ENCODE measurements at places on chromosomes 1 and 21.

DNA sequence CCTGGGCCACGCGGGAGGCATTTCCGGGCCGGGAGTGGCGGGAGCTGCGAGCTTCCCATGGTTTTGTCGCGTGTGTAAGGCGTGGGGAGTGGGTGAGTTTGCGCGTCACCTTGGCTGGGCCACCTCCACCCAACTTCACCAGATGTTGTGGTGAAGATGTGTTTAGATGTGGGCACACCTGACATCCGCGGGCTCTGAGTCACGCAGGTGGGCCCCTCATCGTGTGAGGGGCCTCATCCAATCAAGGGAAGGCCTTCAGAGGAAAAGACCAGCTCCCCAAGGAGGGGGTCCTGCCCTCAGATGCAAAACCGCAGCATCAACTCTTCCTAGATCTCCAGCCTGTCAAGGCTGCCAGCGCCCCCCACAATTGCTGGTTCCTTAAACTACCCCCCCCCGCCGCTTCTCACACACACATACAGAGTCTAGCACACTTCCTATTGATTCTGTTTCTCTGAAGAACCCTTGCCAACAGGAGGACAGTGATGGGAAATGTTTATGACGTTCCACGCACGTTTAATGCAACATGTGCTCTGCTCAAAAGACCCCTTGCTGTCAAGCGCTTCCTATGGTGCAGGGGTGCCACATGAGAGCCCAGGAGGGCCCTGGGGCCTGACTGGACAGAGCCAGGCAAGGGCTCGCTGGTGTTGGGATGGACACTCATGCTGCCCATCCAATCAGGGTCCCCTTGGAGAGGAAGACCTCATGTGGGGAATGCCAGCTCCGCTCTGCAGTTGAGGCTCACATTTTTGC is 11.9 kb downstream of the ACTRT2 start:
- peak; percentile 58 for DNase-seq

DNA sequence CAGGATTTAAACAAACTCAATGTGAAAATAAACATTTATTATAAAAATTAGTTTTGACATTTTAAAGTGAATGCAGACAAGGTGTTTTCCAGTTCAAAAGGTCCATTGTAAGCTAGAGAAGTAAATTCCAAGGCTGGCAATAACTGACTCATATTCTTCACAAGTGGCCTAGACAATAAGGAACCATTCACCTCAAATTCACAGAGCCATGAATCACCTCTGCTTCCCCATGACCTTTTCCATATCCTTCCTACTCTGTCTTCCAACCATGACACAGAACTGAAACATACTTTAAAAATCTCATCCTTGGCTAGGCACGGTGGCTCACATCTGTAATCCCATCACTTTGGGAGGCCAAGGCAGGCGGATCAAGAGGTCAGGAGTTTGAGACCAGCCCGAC is 24.8 kb downstream of the F11R start:
- DNase-seq: no peak

DNA sequence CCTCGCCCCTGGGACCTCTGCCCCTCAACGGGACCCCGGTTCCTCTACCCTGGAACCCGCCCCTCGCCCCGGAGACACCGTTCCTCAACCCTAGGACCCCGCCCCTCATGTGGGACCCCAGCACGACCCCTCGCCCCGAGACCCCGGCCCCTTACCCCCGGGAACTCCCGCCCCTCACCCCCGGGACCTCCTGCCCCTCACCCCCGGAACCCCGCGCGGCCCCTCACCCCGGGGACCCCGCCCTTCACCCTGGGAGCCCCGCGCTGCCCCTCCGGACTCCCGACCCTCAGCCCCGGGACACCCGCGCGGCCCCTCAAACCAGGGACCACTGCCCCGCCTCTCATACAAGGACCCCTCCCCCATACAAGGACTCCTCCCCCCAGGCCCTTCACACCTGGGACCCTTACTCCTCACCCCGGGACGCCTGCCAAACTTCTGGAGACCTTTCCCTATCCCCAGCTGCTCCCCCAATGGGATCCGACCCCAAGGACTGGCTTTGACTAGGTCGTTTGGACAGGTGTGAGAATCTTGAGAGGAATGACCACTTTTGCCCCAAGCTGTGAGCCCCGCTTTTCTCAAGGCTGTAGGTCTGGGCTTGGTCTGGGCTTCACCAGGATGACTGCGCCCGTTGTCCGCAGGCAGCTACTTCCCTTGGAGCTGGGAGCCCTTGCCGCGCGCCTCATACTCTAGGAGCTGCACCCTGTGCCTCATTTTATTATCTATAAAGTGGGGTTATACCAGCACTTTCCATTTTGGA is 843 bp downstream of the DIP2A start:
- DNase-seq: peak; percentile 40

GRCh38 chr1:21164266-21164665 is 12.4 kb downstream of the EIF4G3 start:
- DNase-seq: no peak

DNA sequence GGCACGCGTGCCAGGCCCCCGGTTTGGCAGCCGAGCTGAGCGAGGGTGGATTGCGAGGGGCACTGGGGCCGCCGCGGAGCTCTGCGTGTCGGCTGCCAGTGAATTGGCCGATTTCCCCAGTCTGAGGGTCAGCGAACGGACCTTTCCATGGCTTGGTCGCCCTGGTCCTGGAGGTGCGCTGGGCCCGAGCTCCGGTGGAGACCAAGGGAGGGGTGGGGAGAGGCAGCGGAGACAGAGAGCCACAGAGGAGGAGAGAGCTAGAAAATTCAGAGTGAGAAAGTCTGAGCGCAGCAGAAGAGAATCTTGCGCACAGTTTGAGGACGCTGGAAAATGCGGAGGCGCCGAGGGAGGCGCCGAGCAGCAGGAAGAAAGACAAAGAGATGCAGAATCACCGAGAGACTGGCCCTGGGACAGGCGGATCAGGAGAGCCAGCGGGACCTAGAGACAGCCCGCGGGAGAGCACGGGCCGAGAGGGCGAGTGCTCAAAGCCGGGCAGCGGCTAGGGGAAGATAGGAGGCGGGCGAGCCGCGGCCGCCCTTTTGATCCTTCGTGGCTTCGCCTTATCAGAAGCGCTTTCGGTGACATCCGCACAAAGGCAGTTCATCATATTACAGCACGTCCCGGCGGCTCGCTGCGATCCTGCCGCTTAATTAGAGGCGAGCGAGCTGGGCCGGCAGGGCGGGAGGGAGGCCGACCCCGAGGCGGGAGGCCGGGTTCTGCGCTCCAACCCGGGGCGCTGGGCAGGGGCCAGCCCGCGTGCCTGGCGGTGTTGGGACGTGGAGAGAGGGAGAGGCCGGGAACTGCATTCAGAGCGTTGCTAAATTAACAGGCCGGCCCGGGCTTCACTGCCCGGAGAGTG is 12.7 kb downstream of the PAX7 start:
- no peak for DNase-seq

DNA sequence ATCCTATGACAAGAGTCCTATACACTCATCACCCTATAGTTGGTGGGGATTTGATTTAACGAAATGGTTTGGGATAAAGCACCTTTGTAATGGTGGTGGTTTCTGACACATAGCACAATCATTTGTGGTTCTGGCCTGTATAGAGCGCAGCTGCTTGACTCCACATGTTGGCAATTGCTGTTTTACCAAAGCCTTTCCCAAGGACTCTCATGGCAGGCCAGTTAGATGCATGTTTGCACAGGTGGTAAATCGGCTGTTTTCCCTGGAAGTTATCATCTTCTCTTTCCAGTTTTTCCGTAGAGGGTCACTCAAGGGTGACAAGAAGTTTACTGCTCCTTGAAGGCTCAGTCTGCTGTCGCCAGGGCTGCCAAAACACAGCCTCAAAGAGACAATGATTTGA is 17.1 kb upstream of the XPR1 start:
- DNase-seq: no peak

DNA sequence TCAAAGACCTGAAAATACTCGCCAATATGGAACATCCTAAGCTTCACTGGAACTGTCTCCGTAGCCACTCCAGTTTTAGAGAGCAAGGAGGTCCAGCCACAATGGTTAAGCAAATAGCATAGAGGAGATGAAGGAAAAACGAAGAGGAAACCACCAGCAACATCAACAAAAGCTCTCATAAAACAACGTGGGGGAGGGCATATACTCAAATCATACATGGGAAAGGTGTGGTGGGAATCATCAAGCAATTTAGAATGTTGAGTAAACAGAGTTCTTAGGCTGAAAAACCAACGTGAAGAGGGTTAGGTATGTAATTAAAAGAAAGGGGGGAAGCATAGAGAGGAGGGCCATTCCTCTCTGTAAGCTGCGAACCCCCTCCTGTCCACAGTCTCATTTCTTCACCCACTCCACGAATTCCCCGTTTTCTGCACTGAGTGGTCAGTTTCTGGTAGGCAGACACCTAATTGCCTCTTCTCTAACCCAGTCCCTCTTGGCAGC is 1.0 kb downstream of the TMEM59 start:
- no peak for DNase-seq

GRCh38 chr21:41755934-41756773 is 10.7 kb downstream of the RIPK4 start:
- no peak for DNase-seq

GRCh38 chr21:30044447-30045064 is 104.8 kb upstream of the GRIK1 start:
- DNase-seq: no peak

GRCh38 chr21:42214081-42214750 is 4.7 kb upstream of the ABCG1 start:
- DNase-seq: no peak

GRCh38 chr1:147078606-147079399 is 93.5 kb downstream of the PRKAB2 start:
- DNase-seq: no peak

GRCh38 chr1:215484171-215484939 is 82.7 kb upstream of the KCTD3 start:
- no peak for DNase-seq

DNA sequence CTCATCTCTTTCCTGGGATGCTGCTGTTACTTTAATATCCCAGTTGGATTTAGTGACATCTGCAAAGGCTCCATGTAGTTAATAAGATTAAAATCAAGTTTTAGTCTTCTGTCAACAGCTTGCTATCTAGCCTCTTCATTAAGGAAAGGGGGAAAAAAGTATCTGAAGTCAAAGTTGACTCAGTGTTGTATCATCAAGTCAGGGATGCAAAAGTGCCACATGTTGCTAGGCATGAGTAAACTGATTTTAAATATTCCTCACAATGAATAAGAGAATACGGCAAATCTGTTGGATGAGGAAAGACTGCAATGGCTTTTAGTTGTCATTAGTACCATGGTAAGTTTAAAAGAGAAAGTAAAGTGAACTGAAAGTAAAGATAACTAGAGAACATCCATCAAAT is 383.2 kb upstream of the ZRANB2 start:
- DNase-seq: no peak

- DNase-seq: no peak
These were observed 147.3 kb downstream of the DUSP10 start for GRCh38 chr1:221594576-221594975.

DNA sequence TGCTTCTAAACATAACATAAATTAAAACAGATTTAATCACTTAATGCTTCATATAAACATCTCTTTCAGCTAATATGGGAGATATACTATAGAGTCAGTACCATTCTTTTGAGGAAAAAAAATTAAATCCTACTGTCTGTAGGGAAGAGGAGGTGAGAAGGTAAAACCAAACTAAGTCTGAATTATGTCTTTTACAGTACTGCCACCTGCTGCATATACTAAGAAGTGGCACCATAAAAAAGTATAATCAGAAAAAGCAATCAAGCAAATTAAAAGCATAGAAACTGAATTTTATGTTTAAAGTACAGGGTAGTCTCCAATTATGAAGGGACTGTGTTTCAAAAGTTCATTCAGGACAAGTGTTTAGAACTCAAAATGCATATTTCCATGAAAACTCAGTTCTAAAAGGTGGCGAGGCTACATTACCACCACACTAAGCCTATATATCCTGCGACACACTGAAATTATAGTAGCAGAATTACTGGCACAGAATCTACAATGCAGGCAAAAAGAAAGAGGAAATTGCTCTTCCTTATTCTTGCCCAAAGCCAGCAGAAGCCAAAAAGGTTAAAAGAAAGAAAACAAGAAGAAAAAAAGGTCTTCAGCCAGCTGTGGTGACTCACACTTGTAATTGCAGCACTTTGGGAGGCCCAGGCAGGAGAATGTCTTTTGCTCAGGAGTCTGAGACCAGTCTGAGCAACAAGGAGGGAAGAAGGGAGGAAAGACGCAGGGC is 9.0 kb downstream of the NSL1 start:
- DNase-seq: peak; percentile 29

- no peak for DNase-seq
These were observed 23.9 kb downstream of the GNAT2 start for GRCh38 chr1:109595531-109595930.

DNA sequence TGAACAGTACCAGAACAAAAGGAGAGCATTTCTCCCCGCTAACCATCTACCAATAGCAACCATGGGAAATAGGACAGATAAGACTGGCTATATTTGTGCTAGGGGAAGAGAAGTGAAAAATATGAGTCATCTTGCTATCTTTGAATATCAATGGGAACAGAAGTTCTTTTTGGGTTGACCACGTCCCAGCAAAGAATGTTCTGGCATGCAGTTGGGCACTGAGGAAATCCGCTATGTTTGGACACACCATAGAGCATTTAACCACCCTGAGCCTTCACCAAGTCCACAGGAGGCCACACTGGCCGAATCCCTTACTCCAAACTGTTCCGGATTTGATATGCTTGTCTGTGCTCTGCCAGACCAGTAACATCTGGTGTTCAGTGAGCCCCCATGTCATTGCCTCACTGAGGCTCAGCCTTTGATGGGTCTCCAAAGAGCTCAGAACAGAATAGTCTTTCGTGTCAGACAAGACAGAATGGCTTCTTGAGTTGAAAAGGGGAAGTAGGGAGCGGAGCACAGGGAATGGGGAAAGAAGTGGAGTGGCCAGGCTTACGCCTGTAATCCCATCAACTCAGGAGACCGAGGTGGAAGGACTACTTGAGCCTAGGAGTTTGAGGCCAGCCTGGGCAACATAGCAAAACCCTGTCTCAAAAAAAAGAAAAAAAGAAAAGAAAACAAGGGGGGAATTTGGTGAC is 81.4 kb downstream of the SMYD2 start:
- DNase-seq: no peak

- DNase-seq: no peak
These were observed 134.7 kb upstream of the VANGL1 start for GRCh38 chr1:115506924-115507589.

DNA sequence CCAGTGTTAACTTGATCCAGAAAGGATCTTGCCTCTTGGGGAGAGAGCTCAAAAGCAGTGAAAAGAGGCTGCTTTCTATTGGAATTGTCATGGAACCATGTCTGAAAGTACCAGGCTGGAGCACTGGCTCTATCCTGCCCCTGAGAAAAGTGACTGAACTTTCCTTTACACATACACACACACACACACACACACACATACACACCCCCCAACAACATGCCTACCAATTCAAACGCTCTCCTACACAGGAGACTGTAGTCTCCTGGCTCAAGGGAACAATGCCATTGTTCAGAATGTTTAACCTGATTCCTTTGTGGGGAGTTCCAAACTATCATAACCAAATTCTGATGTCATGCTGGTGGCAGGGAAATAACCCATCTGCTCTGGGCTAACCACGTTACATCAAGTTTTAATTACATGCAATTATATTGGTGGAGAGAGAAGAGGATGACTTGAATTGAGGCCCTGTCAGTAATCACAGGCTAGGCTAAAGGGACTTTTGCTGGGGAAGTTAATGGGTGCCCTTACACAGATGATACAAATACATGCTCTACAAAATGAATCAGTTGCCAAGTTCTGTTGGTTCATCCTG is 52.3 kb upstream of the DUSP10 start:
- peak; percentile 21 for DNase-seq

- DNase-seq: no peak
These were observed 182.5 kb upstream of the SGIP1 start for GRCh38 chr1:66351478-66351877.

Measured in CD4-positive, alpha-beta memory T cell (primary cell).